ENCODE measurements at places on chromosomes 5 and 9.

GRCh38 chr9:100131216-100131615, 32.2 kb downstream of the INVS start:
- DNase-seq, result no peak

DNA sequence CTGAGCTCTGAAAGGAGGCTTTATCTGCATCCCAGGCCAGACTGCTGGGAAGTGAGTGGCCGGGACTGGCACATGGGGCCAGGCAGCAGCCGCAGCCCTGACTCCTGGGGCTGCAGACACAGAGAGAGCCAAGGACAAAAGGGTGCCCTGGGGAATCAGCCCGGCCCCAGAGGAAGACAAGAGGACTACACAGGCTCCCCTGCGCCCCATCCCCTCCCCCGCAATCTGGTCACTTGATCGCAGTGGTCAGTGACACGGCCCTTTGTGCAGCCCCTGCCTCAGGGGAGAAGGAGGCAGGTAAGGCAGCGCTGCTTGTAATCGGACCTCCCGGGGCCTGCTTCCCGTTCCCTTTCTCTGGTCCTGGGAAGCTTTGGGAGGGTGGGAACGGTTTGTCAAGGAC, 55.5 kb upstream of the FUBP3 start:
- no peak for DNase-seq

GRCh38 chr5:67451640-67452279, 255.2 kb upstream of the CD180 start:
- no peak for DNase-seq

DNA sequence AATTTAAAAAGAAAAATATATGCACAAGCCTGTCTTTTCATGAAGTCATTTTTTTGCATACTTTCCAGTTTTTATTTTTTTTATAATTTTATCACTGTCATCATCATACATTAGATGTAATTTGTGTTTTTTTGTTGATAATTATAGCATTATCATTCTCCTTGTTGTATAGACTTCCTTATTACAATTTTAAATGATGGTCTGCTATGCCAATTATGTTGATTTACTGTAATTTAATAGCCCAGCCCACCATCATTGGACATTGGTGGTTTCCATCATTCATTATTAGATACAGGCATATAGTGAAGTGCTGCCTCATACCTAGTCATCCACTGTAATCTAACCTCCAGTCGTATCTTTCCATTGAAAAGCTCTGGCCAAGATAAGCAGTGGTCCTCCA, 3.8 kb upstream of the TJP2 start:
- no peak for DNase-seq

DNA sequence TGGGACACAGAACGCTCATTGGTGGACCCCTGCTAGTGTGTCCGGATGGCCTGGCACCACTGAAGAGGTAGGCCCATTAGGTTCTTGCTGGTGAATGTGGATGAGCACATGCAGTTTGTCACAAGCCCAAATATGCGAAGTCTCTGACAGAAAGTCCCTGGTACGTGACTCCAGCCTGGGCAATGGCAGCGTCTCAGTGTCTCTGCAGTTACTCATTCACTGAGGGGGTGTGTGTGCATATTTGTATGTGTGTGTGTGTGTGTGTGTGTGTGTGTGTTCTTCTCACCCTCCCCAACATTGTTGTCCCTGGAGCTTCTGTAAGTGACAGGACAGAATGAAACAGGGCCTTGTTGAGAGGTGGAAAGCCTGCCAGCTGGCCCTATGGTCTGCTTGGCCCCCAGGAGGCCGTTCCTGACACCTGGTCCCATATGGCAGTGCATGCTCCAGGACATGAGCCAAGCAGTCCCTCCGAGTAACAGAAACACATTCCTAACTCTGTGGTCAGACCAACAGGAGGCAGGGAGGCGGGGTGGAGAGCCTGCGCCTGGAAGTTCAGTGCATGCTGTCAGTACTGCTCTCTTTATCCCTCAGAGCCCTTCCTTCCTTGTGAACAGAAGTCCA, 169.9 kb downstream of the SLC28A3 start:
- no peak for DNase-seq
